ENCODE measurements at places on chromosomes 16 and 17.

DNA sequence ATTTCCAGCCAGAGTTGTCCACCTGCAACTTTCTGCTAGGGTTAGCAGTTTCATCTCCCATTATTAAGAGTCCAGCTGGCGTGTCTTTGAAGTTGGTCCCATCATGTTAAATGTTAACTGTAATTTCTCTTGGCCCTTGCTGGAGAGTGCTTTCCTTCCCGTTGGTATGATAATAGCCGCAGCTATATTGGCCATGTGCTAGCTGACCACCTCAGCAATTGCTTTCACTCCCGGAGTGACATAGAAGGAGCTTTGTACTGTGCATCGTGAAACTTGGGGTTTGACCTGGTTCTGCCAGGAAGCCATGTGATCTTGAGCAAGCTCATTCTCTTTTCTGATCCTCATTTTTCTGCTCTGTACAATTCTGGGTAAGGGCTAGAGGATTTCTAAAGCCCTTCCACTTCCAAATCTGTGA lies 81.0 kb upstream of the TBX2 start:
- no peak for DNase-seq

DNA sequence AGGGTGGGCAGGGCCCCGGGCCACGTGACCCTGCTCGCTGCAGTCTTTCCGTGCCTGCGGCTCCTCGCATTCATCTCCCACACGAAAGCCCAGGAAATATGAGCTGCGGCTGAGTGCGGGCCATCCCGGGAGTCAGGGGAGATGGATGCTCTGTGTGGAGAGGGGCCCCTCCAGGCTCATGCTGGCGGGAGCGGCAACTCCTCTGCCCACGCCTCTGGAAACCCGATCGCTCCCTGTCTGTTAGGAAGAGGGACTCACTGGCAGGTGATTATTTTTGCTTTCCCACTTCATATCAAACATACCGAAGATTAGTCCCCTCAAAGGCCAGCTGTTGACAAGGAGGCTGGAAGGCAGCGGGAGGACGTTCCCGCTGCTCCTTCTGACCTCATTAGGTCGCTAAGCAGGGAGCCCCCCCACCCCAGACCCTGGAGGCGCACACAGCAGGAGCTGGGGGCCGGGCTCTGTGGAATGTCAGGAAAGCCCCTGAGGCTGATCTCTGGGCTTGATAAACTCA lies 228.5 kb downstream of the FOXL1 start:
- DNase-seq, result no peak

- DNase-seq, result no peak
These were observed 14.7 kb downstream of the PHB1 start for GRCh38 chr17:49399995-49400394.

GRCh38 chr16:20865420-20866131 lies 34.6 kb downstream of the DCUN1D3 start:
- no peak for DNase-seq
